ENCODE measurements at places on chromosomes 16 and 17. TPM values are rescaled to one million over a fixed set of nuclear protein-coding genes. Genes with fewer than 3 reads are reported as not detected.

GRCh38 chr17:10657148-10657547, at the start of gene MYH3:
Gene MYH3 (minus strand): TSS chr17:10657309. CDS start chr17:10655064, 2,245 bp downstream.
- DNase-seq, result no peak

The GGT6 gene
- not detected for total RNA-seq

GRCh38 chr16:76614269-76614668, 337.1 kb downstream of the CNTNAP4 start:
- no peak for DNase-seq

The KCNH6 gene
- not detected for total RNA-seq

GRCh38 chr17:40072040-40072734, 9.4 kb downstream of the THRA start:
- peak; percentile 78 for DNase-seq

GRCh38 chr17:48239603-48239995, 132.0 kb downstream of the SNX11 start:
- no peak for DNase-seq

The ADAMTS18 gene
- total RNA-seq, result not detected

DNA sequence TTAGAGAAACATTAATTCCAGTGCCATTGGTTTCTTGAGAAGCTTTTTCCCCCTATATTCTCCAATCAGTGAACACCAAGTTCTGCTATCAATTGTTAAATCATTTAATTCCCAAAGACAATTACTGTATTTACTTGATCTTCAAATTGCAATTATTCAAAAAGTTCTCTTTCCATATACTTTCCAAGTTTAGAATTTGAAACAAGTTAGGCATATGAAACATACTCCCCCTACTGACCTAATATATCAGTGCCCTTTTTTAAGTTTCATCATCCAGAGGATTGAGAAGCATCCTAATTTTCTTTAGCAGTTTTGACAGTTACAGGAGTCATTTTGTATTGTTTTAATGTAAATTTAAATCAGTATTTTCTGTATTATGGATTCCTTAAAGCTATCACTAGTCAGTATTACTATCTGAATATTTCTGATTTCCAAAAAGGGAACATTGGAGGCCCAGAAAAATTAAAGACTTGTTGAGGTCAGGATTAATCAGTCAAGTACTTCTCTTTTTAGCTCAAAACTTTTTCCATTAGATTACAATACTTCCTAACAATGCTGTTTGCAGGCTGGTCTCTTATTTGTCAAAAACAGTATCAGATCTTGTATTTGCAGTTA, 16.3 kb downstream of the MEIOC start:
- peak; percentile 24 for DNase-seq

DNA sequence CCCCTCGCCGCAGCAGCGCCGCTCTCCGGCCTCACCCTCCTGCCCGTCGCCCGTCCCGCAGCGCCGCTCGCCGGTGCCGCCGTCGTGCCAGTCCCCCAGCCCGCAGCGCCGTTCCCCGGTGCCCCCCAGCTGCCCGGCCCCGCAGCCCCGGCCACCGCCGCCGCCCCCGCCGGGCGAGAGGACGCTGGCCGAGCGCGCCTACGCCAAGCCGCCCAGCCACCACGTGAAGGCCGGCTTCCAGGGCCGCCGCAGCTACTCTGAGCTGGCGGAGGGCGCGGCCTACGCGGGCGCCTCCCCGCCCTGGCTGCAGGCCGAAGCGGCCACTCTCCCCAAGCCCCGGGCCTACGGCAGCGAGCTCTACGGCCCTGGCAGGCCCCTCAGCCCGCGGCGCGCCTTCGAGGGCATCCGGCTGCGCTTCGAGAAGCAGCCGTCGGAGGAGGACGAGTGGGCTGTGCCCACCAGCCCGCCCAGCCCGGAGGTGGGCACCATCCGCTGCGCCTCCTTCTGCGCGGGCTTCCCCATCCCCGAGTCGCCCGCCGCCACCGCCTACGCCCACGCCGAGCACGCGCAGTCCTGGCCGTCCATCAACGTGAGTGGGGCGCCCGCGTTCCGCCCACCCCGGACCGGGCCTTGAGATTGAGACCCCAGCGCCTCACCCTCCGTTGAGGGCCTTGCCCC, 15.0 kb downstream of the TBKBP1 start:
- no peak for DNase-seq

DNA sequence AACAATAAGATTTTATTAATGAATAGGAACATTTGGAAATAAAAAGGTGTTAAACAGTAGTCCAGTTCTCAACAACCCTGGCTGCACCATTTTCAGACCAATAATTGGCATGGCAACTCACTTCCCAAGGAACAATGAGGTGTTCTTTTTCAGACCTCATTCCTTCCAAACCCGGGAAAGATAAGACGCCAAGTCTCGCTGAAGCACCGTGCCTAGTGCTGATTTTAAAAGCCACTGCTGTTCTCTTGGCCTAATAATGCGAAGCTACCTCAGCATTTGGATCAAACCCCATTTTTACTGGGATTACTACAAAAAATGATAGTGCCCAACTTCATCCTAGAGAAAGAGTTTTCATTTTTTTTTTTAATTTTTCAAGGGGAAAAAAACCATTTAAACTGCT, 75.2 kb upstream of the NOL11 start:
- no peak for DNase-seq

DNA sequence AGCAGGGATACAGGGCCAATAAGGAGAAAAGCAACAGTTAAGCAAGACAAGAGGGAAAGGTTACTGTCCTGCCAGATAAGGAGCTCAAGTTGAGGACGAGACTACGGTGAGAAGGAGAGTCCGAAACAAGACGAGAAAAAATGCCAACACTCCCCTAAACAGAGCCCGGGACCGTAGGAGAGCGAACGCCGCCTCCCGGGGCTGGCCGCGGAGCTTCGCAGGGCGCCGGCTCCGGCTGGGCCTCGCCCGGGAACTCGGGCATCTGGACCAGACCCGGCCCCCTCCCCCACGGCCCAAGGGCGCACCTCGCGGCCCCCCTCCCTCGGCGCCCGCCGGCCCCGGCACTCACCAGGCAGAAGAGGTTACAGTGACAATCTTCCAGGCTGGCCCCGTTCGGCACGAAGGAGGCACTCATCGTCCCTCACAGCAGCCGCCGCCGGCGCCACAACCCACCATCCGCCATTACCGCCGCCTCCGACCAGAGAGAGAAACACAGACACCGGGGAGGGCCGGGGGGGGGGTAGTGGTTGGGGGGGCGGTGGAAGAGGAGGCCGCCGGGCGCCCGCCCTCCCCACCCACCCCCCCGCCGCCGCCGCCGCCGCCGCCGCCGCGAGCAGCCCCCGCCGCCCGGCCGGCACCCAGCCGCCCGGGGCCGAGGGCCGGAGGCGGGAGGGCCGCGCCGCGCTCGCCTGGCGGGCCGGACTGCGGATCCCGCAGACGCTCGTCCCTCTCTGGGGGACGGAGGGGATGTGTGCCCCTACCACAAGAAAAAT, at the start of gene MED13:
Gene MED13, minus strand, starts transcription at position 488 of the 773 bp plus-strand sequence. Its CDS starts 73 bp downstream, at position 415.
- peak; percentile 39 for DNase-seq

GRCh38 chr17:43400943-43401717, 2.3 kb downstream of the ARL4D start:
- peak; percentile 97 for DNase-seq

- DNase-seq, result no peak
Observed at GRCh38 chr16:26777821-26778220, 288.9 kb upstream of the C16orf82 start.

GRCh38 chr17:66507103-66507923, 204.9 kb downstream of the PRKCA start:
- DNase-seq, result peak; percentile 74

DNA sequence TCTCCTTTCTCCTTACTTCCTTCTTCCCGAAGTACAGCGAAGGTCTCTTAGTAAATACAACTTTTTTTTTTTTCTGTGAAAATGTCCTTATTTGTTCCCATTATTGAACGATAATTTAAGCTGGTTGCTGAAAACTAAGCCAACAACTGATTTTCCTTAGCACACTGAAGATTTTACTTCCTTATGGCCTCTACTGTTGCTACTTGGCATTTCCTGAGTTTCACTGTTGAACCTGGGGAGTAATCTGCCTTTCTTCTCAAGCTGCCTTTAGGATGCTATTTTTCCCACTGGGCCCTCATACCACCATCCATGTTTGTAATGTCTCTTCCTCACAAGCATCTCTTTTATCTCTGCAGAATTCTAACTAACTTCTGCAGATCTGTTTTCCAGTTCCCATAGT, 26.1 kb downstream of the UBE2O start:
- no peak for DNase-seq

The GGA3 gene
- 14.7 TPM for total RNA-seq

The SCN4A gene
- 0.06 TPM for total RNA-seq

- peak; percentile 29 for DNase-seq
Observed at GRCh38 chr17:74605361-74605760, 13.3 kb upstream of the CD300LD start.

GRCh38 chr16:59740858-59741257, 1006.7 kb upstream of the GOT2 start:
- peak; percentile 35 for DNase-seq

DNA sequence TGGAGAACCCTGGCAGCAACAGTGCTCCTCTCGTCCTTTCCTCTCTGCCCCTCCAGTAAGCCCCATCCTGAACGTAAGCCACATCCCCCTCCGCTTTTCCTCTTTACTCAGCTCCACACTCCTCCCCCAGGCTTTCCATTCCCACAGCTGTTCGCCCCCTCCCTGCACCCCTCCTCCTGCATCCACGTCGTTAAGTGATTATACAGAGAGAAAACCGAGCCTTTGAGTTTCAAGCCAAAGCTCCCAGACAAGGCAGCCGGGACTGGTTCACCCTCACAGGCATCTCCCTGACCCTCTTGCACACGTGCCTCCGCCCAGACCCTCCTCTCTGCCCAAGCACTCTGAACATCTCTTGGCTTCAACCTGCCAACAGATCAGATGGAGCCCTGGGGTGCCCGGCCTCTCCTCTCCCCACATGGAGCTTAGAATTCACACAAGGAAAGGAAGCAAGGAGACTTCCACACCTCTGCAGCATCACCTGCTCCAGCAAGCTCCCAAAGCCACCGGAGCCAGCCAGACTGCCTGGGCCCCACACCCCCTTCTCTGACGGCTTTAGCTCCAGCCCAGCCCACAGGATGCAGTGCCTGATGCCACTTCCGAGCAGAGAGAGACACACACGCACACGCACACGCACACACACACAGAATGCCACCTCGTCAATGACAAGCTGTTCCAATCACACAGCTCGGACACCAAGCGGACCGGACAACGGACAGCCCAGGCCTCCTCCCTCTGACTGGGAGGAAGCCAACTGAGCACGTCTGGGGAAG, 99.9 kb upstream of the CCL2 start:
- DNase-seq, result no peak

DNA sequence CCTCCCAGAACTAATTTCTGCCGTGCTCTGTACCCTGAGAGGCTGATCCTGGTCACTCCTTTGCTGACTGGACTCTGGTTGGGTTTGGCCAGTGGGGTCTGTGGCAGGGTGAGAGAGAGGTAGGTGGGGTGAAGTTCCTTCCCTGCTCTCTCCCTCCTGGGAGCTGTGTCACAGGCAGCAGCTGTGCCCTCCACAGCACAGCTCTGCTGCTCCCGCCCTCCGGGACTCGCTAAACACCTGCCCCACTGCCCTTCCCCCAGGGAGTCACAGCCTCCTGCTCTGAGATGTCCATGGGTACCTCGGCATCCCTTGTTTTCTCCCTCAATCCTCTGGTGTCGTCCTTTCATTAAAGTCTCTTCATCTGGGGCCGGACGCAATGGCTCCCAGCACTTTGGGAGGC, 66.4 kb downstream of the SRCIN1 start:
- no peak for DNase-seq

- no peak for DNase-seq
Observed at GRCh38 chr17:38747463-38748148, 530 bp downstream of the PCGF2 start.

GRCh38 chr16:51244887-51245657, 94.0 kb upstream of the SALL1 start:
- no peak for DNase-seq

- no peak for DNase-seq
Observed at GRCh38 chr17:28334171-28334570, 1.1 kb downstream of the IFT20 start.

The SDR42E2 gene
- total RNA-seq, result not detected

- DNase-seq, result no peak
Observed at GRCh38 chr17:17793378-17794214, 43.2 kb downstream of the SREBF1 start.

The FBXO39 gene
- not detected for total RNA-seq

- no peak for DNase-seq
Observed at GRCh38 chr17:53142890-53143289, 679.8 kb upstream of the KIF2B start.

- no peak for DNase-seq
Observed at GRCh38 chr17:55327225-55328088, 62.7 kb downstream of the HLF start.

DNA sequence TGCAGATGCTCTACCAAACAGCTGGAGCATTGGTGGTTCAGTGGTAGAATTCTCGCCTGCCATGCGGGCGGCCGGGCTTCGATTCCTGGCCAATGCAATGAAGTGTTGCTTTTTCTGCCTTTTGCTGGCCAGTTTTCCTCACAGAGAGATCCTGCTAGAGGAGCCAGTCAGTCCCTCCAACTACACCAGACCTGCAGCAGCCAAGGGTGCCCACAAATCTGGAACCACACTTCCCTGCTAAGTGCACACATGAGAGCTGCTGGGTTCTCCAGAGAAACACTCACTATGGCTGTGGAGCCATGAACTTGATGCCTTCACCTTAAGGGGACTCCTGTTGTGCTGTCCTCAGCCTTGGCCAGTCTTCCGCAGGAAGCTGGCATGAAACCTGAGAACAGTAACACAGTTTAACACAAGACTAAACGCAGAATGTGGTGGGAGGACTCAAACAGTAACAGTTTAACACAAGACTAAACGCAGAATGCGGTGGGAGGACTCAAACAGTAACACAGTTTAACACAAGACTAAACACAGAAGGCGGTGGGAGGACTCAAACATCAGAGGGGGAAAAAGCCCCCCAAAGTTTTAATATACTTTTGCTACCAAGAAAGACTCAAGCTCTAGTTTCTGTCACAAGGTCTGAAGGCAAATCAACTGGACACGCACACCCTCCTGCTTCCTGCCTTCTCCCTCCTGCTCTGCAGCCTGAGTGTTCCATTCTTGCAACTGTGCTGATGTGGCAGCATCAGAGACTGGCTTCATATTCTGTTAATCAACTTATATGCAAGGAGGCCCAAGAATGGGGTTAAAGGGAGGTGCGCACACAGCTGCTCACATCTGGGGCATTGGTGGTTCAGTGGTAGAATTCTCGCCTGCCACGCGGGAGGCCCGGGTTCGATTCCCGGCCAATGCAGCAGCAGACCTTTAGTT, 12.0 kb downstream of the VAC14 start:
- peak; percentile 47 for DNase-seq

DNA sequence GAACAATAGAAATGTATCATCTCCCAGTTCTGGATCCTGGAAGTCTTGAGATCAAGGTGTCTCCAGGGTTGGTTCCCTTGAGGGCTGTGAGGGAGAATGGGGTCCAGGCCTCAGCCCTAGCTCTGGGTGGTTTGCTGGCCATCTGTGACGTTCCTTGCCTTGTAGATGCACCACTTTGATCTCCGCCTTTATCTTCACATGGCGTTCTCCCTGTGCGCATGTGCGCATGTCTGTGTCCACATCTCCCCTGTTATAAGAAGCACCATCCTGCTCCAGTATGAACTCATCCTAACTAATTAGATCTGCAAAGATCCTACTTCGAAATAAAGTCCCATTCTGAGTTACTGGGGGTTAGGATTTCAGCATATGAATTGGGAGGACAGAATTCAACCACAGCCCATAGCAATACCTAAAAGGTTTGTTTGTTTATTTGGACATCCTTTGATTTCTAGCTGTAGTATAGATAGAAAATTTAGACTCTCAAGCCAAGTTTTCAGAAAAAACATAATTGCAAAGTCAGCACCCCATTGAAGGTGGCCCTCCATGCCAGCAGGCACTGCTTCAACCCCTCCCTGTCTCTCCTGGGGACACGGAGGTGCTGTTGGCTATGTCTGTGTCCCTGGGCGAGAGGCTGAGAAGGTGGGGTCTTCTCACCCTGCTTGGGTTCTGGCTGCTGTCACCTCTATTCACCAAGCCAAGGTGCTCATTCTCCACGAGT, 2.8 kb upstream of the TMEM238L start:
- DNase-seq, result no peak

The NFATC3 gene
- 26.5 TPM for total RNA-seq
